ENCODE measurements at places on chromosomes 3 and 15.

- DNase-seq: no peak
These were observed 3.7 kb upstream of the PLXNB1 start for GRCh38 chr3:48433472-48434118.

GRCh38 chr15:94230883-94231722 lies at the start of gene MCTP2:
TSS of gene MCTP2 (plus strand) at chr15:94231561. CDS start at chr15:94298266, 66,705 bp downstream.
- DNase-seq: peak; percentile 69

GRCh38 chr15:39860200-39860599 lies 59.9 kb downstream of the GPR176 start:
- DNase-seq: no peak

GRCh38 chr15:64931381-64931780 lies 19.7 kb downstream of the ANKDD1A start:
- no peak for DNase-seq

GRCh38 chr3:134621854-134622253 lies 29.0 kb downstream of the KY start:
- DNase-seq: no peak

- peak; percentile 43 for DNase-seq
These were observed 114.3 kb upstream of the ARHGEF3 start for GRCh38 chr3:56915966-56916586.

- DNase-seq: no peak
These were observed 9.2 kb downstream of the FYCO1 start for GRCh38 chr3:45986303-45986982.

- no peak for DNase-seq
These were observed 664 bp upstream of the LARP6 start for GRCh38 chr15:70854666-70854976.

DNA sequence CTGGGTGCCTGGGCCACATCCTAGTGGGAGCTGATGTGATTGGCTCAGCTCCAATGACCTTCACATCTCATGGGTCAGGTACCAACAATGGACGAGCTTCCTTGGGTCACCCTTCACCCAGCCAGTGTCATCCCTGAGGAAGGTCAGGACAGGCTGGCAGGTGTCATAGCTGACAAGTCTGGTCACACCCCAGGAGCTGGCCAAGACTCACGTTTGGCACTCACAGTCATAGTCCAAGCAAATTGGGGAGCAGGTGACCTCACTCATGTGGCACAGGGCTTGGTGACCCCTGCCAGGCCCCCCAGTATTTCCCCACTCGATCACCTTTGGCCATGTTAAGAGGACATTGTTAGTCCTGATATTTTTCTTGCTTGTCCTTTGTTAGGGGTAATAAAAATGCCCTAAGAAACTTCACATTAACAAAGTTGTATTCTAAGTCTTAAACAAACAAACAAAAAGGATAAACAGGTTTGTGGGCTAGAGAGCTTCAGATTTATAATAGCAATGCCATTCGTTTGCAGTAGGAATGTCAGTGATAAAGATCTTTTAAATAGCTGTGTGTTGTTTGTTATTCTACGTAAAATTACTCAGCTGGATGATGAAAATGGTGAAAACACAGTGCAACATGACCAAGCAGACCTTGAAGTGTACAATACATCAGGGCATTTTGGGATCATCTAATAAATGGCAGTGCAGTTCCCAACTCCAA lies 79.5 kb upstream of the POMGNT2 start:
- no peak for DNase-seq

DNA sequence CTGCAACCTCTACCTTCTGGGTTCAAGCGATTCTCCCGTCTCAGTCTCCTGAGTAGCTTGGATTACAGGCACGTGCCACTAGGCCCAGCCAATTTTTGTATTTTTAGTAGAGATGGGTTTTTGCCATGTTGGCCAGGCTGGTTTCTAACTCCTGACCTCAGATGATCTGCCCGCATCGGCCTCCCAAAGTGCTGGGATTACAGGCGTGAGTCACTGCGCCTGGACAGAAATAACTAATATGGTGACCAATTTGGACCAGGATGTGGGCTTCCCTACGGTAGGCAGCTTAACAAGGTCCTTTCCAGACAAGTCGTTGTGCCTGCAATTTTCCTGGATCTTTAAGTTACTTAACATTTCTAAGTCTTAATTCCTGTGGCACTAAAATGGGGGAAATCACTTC lies 14.8 kb downstream of the WDR53 start:
- DNase-seq: no peak

DNA sequence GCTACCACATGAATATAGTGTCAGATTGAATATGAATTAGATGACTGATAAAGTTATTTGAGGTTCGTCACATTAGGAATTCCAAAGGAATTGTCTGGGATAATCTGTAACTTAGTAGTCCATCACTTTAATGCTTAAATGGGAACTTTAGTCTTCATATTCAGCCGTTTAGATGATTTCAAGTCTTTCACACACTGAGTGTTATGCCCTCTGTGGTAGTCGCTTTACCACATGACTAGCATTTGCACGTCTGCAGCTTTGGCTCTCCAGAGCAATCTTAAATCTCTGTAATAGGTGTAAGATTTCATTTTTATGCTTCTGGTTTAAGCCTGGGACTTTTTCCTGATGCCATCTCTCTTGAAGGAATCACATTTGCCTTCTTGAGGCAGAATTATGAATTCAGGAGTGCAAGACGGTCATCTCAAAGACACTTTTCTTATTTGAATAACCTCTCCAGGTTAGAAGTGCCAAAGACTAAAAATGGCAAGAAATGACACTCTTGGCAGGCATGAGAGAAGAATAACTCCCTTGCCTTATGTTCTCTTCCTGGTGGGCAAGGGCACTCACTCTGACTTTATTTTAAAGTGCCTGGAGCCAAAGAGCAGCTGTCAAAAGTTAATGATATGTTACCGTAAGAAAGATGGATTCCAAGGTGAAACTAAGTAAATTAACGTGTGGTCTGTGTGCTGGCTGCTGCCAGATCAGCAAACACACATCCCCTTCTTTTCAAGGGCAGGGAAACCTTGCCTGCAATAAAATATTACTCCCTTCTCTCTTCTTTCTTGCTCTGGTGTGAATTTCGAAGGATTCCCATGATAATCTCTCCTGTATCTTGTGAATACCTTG lies 153.3 kb downstream of the B3GALNT1 start:
- DNase-seq: no peak

GRCh38 chr3:155504682-155505081 lies 211.2 kb upstream of the STRIT1 start:
- DNase-seq: no peak

- peak; percentile 37 for DNase-seq
These were observed 167.4 kb downstream of the GAP43 start for GRCh38 chr3:115790759-115791158.

- no peak for DNase-seq
These were observed 149.5 kb downstream of the NLGN1 start for GRCh38 chr3:173547070-173547469.

- no peak for DNase-seq
These were observed 173.6 kb upstream of the TMC3 start for GRCh38 chr15:81547521-81548132.

DNA sequence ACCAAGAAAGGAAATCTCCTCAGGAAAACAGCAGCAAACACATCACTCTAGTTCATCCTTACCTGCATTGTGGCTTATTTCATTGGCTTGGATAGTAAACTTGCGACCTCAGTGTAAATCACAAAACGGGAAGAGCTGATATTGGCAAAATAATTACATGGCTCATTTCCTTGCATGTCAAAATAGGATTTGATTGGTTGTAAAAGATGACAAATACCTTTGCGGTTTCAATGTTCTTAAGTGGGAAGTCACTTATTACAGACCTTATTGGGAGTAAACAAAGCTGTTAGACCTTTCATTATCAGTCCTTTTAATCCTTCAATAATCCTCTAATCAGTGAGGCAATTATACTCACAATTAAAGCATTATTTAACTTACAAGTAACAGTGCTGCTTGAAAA lies 590.6 kb downstream of the MAGI1 start:
- no peak for DNase-seq

GRCh38 chr3:30625541-30626438 lies 19.4 kb downstream of the TGFBR2 start:
- no peak for DNase-seq

GRCh38 chr3:113285741-113286140 lies 74.4 kb downstream of the BOC start:
- DNase-seq: no peak

DNA sequence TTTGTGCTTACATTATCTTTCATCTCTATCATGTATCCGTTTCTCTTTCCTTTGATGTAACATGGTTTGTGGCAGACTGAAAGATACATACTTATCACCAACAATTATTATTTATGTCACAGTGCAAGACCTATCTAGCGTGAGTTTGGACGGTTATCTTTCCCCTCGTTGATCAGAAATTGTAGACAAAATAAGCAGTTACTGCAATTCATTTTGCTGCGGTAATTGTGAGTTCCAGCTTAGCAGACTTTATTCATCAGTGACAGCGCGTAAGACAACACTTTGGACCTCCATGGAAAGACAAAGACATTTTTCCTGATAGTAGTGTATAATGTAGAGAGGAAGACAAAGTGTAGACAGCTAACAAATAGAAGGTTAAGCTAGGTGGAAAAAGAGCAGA lies 51.0 kb upstream of the UTS2B start:
- no peak for DNase-seq

DNA sequence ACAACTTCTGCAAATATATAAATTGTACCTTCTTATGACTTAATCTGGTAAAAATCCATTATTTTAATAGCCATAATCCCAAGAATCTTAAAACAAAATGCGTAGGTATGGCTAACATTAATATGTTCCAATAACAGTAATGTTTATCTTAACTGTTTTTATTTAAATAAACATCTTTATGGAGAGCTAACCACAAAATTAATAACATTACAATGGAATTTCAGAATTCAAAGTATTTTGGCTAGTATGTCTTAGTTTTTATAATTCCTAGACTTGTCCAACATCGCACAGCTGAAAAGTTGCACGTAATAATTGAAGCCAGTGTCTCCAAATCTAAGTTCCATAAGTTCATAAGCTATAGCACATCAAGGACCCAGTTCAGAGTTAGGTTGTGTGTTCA lies 47.6 kb downstream of the ANKRD28 start:
- no peak for DNase-seq

DNA sequence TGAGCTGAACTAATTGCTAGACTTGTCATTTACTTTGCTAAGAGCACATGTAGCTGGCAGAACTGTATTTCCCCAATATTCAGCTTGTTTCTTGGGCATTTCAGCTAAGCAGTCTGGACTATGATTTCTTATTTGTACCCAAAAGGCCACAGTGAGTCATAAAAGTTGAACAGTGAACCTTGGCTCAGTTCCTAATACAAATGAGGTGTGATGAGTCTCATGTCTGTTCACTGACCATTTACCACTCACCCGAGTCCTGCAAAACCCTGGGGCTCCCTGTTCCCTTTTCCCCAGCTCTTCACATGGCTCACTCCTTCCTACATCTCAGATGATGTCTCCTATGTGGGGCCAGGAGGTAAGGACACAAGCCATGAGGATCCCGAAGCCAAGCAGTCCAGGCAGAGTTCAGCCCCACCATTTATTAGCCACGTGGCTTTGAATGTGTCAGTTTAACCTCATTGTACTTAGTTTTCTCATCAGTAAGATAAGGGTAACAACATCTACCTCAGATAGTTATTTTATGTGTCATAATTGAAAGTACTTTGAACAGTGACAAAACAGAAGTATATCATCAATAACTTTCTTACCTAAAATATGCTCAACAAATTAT lies 239.3 kb downstream of the IL5RA start:
- no peak for DNase-seq

All from stimulated activated CD8-positive, alpha-beta memory T cell treated with anti-CD3 and anti-CD28 coated beads, Interleukin-2, amount 100 ng/mL, for 1 hour (primary cell).